H4 (cell line): ENCODE measurements at places on chromosomes 2 and 18.
A peak's percentile ranks its signal among the peaks of the same experiment; 100 is the strongest.

GRCh38 chr2:118856330-118856977, 9.0 kb upstream of the EN1 start:
- no peak for DNase-seq

DNA sequence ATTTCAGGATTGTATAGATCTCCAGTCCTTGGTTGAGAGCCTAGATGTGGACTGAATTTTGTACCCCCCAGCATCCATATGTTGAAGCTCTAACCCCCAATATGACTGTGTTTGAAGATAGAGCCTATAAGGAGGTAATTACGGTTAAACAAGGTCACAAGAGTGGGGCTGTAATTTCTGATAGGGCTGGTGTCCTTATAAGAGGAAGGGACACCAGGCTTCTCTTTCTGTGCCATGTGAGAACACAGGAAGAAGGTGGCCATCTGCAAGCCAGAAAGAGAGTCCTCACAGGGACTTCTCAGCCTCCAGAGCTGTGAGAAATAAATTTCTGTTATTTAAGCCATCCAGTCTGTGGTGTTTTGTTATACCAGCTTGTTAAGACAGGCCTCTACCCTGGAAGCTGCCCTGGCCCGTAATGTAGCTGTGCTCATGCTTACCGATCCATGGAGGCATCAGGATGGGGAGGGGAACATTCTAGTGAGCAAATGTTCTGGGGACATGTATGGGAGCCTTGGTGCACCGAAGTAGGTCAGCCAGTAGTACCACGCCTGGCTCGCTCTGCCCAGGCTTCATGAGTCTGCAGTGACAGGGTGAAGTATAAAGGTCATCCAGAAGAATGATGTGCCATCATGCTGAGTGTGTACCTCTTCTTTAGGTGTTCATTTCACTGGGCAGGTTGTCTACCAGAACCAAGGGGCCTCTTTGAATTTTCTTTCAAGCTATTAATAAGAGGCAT, 16.1 kb downstream of the RASGRP3 start:
- no peak for DNase-seq

DNA sequence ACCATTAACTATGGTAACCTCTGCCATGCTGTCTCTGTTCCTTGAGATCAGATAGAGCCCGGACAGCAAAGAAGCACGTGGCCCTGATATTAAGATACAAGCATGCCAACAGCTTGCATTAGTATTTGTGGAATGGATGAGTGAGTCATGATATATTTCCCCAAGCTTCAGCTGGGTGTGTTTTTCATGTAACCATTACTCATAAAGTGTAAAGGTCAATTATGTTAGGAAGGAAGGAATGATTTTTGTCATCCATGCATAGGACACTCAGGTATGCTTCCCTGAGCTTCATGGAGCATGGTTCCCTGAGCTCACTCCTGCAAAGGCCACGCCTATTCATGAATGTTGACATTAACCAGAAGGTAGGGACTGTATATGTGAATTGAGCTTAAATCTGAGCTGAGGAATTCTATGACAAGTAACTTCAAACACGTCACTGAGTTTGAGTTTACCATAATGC, 74.6 kb downstream of the ARL4C start:
- DNase-seq, result peak; percentile 47

DNA sequence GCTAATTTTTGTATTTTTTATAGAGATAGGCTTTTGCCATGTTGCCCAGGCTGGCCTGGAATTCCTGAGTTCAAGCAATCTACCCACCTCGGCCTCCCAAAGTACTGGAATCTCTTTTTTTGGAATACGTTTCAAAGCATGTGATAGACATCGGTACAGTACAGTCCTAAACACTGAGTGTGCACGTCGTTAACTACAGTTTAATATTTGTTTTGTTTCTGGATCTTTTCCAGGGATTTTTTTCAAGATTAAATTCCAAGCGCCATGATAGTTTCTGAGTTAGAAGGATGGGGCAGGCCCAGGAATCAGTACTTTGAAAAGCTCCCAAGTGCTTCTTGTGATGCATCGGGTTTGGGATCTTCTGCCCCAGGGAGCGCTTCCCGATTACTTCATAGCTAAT, 33.3 kb downstream of the NEDD4L start:
- no peak for DNase-seq

DNA sequence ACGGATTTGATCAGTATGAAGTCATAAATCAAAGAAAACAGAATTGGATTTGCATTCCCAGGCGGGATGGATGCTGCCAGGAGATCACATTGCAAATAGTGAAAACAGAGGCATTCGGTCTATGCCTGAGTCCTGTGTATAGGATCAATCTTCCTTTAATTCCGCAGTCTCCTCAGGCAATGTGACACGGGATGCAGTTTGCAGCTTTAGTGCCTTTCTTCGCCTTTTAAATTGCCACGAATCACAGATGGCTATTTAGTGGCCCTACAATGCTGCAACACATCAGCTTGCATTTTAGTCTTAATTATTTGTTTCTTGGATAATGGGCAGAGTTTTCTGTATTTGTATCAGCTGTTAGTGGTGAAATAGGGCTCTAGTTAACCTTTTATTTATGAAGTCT, 6.8 kb downstream of the ADCYAP1 start:
- DNase-seq, result no peak

DNA sequence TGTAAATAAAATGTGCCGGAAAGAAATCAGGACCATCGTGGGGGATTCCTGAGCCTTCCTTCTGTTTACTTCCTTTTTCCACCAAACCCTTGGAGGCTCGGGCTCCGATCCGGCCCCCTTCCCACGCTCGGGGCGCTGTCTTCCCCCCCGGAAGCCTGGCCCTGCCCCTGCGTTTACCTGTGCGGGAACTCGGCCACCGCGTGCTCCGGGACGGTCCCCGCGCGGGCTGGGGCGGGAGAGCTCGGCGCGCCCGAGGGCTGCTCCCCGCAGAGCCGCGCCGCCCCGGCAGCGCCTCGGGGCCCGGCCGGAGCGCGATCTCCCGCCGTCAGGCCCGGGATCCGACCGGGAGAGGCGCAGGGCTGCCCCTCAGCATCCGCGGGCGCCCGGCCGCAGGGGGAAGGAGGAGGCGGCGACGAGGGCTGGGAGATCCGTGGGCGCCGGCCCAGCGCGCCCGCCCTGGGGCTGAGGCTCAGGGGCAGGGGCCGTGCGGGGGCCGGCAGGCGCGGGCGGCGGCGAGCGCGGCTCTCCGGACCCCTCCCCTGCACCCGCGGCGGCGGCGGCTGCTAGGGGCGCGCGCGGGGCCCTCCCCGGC, 435 bp downstream of the ADCY3 start:
- DNase-seq, result no peak

- no peak for DNase-seq
These were observed 2.8 kb downstream of the STAT1 start for GRCh38 chr2:191010887-191011885.

DNA sequence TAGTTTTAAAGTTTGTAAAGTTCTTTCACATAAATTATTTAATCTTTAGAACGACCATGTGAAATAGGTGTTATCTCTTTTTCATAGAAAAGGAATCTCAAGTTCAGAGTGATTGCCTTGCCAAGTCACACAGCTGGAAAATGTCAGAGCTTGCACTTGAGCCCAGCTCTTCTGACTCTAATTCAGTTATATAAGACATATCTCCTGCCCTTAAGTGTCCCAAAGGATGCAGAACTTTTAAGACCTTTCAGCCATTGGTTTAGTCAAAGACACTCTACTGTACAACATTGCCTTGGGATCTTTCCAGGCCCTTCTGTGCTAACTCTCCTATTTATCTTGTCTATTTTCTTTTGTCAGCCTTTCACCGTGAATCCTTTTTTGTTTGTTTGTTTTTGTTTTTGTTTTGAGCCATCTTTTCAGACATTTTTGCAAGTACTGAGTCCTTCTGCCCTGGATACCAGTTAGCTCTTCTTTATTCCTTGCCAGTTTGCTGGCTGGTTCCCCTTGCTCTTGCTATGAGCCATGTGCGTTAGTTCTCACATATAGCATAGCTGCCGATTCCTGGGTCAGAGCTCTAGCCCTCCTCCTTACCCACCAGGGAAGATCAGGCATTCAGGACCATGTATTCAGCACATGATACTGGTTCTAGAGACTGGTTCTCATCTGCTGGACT, 160.0 kb upstream of the MYO3B start:
- DNase-seq, result no peak

- peak; percentile 44 for DNase-seq
These were observed 4.3 kb downstream of the TMEFF2 start for GRCh38 chr2:192190474-192190873.
